ENCODE measurements at places on chromosomes 16 and 17.

DNA sequence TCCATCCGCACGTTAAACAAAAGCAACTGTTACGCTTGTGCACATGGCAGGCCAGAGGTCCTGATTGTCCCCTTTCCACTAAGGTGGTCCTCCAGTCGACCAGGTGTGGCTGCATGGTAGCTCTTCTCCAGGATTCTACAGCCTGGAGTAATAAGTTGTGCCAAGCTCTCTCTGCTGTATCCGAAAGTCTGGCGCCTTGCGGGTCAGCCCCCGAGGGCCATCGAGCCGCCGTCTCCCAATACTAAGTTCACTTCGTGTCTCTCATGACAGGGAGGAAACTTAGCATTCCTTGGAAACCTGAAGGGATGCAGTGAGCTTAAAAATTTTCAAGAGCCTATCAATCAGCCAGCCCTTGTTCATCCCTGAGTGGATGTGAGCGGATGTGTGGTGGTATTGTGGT lies 5.3 kb upstream of the ENDOV start:
- no peak for DNase-seq

GRCh38 chr17:4208238-4208637 lies 55.5 kb downstream of the ANKFY1 start:
- no peak for DNase-seq

DNA sequence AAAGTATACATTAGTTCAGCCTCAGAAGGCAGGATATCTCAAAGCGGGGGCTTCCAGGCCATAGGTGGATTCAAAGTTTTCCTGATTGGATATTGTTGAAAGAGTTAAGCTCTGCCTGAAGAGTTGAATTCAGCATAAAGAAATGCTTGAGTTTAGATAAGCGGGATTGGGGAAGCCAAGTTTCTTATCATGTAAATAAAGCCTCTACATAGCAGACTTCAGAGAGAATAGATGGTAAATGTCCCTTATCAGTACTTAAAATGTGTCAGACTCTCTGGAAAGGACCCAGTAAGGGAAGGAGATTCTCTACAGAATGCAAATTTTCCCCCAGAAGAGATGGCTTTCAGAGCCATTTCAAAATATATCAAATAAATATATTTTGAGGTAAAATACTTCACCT lies 423.5 kb downstream of the SHISA9 start:
- no peak for DNase-seq

DNA sequence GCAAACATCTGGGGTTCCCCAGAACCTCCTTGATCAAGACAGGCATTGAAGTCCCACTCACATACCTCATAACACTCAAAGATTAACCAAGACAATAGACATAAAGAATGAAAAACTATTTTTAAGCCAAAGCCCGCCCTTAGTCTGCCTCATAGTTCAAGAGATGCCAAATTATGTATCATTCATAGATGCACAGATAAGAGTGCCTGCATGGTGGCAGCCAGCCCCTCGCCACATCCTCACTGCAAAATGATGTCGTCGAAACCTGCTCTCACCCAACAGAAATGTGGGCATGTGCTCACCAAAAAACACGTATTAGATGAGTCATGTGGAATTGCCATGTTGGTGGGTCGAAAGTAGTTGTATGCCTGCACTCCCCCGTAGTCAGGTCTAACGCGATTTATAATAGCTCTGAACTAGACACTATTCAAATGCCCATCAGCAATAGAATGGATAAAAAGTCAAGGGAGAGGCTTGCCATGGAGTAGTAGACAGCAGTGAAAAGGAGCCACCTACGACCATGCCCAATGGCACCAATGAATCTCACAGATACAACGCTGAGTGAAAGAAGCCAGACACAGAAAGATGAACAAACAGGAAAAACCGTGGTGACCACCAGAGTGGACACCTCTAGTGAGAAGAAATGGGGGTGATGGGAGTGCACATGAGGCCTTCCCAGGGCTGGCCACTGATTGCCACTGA lies 64.8 kb downstream of the C16orf95 start:
- DNase-seq, result no peak

DNA sequence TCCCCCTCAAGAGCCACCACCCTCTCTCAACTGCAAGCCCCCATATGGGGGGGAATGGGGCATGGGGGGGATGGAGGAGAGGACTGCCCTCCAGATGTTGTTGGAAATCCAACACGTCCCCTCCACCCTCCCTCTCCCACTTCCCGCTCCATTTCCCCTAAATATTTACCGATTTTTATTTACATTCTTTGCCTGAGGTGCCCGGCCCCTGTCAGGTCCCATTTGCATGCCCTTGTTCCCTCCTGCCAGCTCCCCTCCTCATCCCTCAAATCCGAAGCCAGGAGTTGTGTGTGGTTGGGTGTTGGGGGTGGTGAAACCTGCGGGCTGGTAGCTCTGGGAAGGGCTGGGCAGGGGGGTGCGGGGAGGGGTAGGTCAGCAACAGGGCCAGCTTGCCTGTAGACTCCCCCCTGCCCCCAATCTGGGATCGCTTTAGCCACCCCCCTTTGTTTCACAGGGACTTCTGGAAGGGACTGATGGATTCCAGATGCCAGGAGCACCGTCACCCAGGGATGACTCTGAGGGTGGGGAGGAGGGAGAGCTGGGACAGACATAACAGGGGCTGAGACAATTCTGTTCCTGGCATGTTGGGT lies 39.7 kb upstream of the NGFR start:
- DNase-seq, result no peak

DNA sequence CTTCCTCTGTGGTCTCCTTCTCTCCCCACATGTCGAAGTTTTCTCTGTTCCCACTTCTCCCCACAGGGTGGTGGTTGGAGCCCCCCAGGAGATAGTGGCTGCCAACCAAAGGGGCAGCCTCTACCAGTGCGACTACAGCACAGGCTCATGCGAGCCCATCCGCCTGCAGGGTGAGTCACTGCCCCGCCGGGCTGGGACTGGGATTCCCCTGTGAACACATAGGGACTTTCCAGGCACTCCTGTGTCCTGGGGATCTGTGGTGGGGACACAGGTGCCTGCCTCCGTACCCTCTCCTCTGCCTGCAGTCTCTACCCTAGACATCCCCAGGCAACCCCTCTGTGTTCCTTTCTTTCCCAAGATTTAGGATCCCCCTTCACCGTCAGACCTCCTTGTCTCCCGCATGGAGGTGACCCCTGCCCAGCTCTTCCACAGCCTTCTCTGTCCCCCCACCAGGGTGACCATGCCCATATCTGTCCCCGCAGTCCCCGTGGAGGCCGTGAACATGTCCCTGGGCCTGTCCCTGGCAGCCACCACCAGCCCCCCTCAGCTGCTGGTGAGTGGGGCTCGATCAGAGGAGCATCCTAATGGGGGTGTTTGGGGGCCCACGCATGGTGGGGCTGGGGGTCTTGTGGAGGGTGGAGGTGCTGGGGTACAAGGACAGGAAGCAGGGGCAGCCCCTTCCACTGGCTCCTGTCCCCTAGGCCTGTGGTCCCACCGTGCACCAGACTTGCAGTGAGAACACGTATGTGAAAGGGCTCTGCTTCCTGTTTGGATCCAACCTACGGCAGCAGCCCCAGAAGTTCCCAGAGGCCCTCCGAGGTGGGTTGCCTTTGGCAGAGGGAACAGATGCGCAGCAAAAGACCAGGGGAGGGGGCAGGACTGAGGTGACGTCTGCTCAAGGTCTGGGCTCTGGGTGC lies 5.8 kb downstream of the ITGAM start:
- DNase-seq, result peak; percentile 81

DNA sequence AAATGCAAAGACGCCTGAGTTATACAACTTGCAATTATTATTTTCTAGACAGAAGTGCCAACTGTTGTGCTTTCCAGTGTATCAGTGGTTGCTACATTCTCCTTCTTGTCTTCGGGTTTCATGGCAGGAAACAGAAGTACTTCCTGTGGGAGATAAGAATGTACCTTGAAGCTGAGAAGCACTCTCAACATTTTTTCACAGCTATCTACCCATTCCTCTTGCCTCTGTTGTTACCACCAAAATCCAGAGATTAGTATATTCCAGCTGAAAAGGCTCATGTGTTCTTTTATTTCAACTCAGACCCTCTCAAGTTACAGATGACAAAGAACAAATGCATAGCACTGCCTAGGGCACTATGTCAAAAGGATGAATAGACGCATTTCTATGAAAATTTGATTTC lies 4.8 kb upstream of the ADAT1 start:
- no peak for DNase-seq

- no peak for DNase-seq
Observed at GRCh38 chr16:50862818-50863643, 121.1 kb downstream of the CYLD start.

GRCh38 chr16:54447576-54448440 lies 161.2 kb upstream of the IRX3 start:
- DNase-seq, result no peak

GRCh38 chr17:72931635-72932034 lies 160.9 kb downstream of the SLC39A11 start:
- no peak for DNase-seq

DNA sequence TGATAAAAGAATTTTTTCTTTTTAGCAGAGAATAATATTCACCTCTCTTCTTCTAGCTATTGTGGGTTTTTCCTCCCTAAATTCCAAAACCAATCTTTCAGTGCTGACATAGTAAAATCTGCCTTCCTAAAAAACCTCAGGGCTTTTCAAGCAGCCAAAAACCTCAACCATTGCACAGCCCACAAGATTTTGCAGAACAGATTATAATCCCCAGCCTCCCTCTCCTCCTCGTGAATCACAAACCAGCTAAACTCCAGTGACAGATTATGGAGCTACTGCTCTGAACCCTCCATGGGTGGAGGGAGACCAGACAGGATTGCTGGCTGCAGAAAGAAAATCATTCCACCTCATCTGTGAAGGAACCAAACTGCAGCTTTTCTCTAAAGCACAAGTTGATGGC lies 341.6 kb downstream of the SOX9 start:
- no peak for DNase-seq

GRCh38 chr16:77276661-77277060 lies 77.5 kb downstream of the SYCE1L start:
- DNase-seq, result no peak

GRCh38 chr17:47741109-47741792 lies 8.2 kb downstream of the TBX21 start:
- no peak for DNase-seq

- no peak for DNase-seq
Observed at GRCh38 chr16:62940569-62940968, 904.3 kb upstream of the CDH8 start.
